ENCODE measurements at places on chromosomes 13 and 19.

- DNase-seq, result no peak
These were observed 68.6 kb upstream of the IPO5 start for GRCh38 chr13:97884707-97885468.

DNA sequence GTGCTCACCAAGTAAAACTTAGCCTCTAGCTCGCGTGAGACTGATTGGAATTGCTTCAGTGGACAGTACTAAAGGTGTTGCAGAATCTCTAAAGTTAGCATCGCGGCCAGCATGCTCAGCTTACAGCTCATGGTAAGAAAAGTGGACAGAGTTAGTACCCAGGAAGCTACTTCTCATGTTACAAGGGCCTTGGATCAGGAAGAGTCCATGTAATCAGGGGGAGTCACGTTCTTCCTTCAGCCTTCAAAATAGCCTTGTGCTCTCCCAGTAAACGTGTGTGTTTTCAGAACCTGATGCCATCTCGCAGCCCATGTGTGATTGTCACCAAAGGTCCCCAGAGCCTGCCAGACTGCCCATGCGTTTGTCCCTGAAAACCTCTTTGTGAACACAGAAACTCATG lies 195.8 kb upstream of the RNF113B start:
- no peak for DNase-seq

DNA sequence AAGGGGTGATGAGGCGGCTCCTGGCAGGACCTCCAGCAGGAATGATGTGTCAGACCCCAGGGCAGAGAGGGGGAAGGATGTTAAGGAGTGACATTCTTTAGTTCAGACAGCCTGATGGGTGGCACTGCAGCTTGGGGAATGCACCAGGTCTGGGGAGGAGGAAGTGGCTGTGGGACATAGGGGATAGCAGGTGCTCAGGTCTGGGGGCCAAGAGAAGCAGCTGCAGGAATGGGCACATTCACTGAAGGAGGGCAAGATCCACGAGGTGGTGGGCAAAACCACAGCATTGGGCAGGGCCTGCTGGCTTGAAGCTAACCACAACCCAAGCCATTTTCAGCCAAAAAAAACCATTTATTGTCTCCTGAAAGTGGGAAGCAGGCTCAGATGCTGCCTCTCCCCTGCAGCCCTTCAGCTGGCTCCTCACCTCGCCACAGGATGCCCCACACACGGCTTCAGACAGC lies 26.5 kb downstream of the COMP start:
- no peak for DNase-seq

DNA sequence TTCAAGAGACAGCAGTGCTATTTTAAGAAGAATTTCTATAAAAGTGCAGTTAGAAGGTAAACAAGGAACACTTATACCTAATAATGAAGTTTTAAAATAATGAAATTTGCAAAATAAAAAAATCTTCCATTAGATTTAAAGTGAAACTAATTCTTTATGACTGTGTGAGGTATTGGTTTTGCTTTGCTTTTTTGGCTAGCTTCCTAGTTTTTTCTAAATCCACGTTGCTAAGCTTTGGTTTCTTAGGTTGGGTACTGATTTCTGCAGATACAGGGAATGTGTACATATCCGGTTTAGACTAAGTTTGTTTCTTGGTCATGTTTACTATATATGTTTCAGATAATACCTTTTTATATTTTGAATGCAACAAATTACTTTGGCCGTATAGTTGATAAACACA lies 59.8 kb downstream of the SLC7A9 start:
- DNase-seq, result no peak

GRCh38 chr13:46618694-46619254 lies 65.8 kb downstream of the LRCH1 start:
- DNase-seq, result no peak

GRCh38 chr19:35228177-35228930 lies at the start of gene FAM187B:
Gene FAM187B (minus strand): TSS chr19:35228739. CDS start chr19:35228680, 59 bp downstream.
- DNase-seq, result no peak

- no peak for DNase-seq
These were observed 46.2 kb downstream of the CEBPG start for GRCh38 chr19:33419788-33420130.

- no peak for DNase-seq
These were observed 8.6 kb upstream of the PEAK3 start for GRCh38 chr19:2290441-2291184.

DNA sequence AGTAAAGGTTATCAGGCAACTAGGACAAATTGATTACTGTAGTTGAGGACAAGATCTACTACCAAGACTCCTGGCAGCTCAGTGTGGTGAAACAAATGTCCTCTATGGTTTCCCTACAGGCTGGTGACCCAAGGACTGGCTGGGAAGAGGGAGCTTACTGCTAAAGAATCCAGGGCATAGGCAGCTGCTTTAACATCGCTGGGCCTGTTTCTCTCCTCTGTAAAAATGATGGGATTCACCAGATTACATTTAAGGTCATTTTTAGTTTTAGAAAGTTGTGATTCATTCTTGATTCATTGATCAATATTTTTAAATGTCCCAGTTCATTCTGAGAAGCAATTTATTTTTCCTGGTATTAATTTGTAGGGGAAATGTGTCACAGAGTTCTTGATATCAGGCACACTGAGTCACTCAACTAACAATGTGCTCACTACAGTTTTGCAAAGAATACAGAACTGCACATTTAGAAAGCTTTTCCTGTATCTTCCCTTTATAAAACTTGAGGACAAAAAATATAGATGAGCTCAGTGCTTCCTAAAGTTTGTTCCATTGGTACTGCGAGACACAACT lies 19.6 kb upstream of the FAM124A start:
- no peak for DNase-seq

GRCh38 chr13:31908696-31909411 lies 122.7 kb upstream of the FRY start:
- DNase-seq, result no peak

DNA sequence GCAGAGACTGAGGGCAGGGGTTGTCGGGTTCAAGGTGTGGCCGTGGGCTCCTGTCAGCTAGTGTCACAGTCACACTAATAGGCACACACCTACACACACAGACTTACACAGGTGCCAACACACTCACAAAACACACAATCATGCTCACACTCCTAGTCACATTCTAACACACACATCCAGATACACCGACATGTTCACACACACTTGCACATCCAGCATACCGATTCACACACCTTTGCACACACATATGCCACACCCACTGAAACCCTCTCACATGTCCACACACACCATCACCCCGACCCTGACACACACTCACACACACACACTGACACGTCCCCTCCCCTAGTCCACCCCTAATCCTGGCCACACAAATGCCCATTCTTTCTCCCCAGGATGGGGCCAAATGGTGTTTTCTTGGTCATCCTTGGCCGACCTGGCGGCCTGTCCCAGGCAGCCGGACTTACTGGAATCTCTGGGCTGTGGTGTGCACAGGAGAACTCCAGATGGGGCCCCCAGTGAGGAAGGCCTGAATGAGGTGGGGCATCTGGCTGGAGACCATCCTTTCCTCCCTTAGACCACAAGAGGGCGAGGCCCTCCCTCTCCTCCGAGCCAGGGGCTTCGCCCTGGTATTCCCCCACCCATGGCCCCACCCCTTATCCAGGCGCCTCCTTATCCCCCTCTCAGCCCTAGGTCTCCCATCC lies 19.1 kb upstream of the PNMA8B start:
- DNase-seq, result no peak

DNA sequence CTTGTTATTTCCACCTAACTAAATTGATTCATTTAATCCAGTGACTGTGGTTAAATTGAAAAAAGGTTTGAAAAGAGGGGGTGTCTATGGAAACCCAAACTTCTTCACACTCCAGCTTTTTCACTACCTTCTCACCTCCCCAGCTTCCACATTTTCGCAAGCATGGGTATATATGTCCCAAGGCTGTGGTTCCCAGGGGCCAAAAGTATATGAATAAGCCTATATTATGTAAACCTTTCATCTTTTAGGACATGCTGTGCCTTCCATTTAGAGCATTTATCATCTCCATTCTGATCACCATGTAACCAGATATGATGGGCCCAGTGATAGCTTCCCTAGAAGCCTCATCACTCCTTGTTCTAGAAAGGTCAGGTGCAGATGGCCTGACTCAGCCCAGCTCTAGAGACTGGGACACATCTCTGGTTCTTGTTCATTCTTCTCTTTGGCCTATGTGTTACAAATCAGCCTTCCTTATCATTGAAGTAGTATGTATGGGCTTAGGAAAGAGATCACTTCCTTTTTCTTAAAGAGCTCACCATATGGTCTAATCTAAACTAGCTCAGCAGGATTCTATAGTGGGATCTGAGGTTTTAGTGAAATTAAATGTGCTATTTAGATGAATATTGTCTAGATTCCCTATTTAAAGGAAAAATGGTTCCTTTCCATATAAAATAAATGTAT lies 19.5 kb upstream of the ARL11 start:
- no peak for DNase-seq

Measured in NT2/D1 (cell line).